Activated CD8-positive, alpha-beta memory T cell treated with anti-CD3 and anti-CD28 coated beads for 24 hours (primary cell): ENCODE measurements at places on chromosomes 6 and 20.

- DNase-seq = no peak
Measured at GRCh38 chr6:13091192-13091591, 237.1 kb downstream of the TBC1D7 start.

DNA sequence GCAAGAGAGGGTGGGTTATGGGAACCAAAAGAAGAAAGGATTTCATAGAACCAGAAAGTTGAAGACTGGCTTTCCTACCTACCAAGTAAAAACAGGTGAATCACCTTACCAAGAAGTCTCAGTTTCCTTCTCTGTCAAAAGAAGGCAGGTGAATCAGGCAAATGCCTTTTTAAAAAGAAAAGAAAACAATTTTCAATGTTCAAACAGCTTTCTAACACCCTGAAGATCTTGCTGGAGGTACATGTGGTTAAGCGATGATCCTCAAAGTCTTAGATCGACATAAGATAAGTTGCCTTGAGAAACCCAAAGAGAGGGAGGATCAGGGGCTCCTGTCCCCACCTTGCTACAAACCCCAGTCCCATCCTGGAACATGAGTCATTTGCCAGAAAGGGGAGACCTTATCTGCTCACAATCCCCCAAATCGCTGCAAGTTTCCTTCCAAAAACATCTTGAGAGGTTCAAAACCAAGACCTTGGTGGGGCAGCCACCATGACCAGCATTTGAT lies 71.6 kb downstream of the NFATC2 start:
- DNase-seq = peak; percentile 76

GRCh38 chr6:166472636-166473035 lies 89.9 kb upstream of the MPC1 start:
- no peak for DNase-seq

GRCh38 chr6:152341596-152341995 lies 295.6 kb downstream of the SYNE1 start:
- no peak for DNase-seq

DNA sequence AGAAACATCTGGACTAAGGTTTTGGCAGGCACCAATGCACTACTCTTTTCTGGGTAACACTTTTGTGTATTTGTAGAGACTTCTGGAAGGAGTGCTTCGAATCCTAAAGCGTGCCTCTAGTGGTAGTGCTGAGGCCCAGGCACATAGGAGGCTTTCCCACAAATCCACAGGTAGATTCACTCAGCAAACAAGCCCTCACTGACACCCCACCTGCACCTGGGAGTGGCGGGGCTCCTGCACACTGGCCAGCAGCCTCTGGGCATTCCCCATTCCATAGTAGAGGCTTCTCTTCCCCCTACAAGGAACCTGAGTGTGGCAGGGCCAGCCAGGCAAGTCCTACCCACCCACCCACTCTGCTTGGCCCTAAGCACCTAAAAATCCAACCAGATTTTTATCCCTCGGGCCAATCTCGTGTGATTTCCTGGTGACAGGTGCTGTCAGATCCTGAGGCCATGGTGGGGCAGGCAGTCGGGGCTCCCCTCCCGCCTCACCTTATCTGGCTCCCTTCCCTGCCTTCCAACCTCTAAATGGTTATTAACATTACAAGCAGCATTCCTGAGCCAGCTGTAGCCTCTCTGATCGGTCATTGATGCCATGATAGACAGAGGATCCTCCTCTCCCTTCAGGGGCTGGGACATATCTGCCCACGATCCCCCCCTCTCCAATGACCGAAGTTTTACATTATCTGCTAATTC lies 82.4 kb downstream of the SLC2A10 start:
- no peak for DNase-seq
